ENCODE measurements at places on chromosomes 1 and 21.

- DNase-seq = no peak
Observed at GRCh38 chr1:150875197-150876118, 941 bp downstream of the ARNT start.

- DNase-seq = no peak
Observed at GRCh38 chr1:64470665-64471217, 812 bp downstream of the CACHD1 start.

GRCh38 chr1:115118086-115118485 is 28.8 kb upstream of the TSPAN2 start:
- no peak for DNase-seq

- DNase-seq = no peak
Observed at GRCh38 chr1:150772326-150772725, 6.7 kb upstream of the CTSS start.

DNA sequence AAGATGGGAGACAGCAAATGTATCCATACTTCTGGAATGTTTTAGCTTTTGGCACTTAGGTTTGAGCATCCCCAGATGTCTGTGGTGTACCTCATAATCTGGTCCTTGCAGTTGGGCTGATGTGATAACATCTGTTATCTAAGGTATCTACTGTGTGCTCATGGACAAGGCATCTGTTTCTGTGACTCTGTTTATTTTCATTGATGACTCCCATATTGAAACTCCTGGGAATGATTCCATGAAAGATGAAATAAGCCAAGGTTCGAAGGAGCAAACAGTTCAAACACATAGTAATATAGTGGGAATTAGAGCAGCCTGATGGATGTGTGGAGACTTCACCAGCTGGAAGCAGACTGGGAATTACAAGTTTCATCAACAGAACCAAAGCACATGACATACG is 20.7 kb upstream of the TRIM45 start:
- DNase-seq = no peak

DNA sequence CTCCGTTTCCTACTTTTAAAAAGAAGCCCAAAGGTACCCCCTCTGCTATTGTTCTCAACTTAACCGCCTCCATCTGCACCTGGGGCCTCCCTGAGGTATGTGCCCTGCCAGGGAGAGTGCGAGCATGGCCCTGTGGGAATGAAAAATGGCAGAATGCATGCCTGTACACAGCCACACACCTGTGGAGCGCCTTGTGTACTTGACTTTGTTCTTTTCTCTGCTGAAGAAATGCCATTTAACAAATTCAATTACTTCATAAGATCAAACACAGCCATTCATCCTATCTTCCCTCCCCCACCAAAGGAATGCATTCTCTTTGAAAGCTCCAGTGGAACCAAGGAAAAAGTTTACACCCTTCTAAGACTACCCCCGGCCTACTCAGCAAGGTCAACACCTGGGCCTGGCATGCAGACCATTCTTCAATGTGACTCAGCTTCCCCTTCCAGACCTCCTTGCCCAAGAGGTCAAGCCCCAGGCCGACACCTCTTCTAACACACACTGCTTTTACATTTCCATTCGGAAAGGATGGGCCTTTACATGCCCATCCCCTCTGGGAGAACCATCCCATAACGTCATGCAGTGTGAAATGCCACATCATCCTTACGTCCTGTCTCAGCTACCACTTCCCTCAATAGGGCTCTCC is 123.7 kb downstream of the SMYD2 start:
- no peak for DNase-seq

GRCh38 chr1:166692346-166692745 is 146.9 kb upstream of the POGK start:
- DNase-seq = no peak

DNA sequence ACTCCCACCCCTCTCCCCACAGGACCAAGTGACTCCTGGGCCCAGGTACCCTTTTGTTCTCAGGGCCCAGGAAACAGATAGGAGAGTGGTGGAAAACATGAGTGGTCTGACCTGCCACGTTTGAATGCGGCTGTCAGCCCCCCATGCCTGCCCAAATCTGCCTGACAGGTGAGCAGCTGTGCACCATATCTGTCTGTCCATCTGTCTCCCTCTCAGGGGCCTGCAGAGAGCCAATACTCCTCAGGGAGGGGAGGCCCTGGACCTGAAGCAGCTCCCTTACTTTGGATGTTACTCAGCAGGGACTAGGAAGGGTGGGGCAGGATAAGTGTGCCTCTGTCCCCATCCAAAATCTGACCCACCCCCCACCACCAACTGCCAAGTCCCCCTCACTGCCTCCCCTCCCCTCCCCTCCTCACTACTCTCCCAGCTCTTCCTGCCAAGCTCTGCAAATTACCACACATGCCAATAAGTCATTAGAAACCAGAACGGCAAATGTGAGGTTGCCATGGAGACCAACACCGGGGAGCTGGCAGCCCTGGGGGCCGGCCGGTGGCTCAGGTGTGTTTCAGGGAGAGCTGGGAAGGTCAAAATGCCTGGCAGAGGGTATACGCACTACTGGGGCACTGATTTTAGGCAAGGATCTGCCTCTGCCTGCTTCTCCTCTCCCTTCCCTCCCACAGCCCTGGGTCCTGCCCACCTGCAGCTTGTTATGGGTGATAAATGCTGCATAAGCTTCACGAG is 11.5 kb downstream of the LRRN2 start:
- no peak for DNase-seq

- DNase-seq = no peak
Observed at GRCh38 chr21:41778930-41779600, 12.2 kb upstream of the RIPK4 start.

- no peak for DNase-seq
Observed at GRCh38 chr1:40929155-40929554, 50.3 kb upstream of the CTPS1 start.

- DNase-seq = no peak
Observed at GRCh38 chr1:109985247-109986053, 885 bp downstream of the AHCYL1 start.

DNA sequence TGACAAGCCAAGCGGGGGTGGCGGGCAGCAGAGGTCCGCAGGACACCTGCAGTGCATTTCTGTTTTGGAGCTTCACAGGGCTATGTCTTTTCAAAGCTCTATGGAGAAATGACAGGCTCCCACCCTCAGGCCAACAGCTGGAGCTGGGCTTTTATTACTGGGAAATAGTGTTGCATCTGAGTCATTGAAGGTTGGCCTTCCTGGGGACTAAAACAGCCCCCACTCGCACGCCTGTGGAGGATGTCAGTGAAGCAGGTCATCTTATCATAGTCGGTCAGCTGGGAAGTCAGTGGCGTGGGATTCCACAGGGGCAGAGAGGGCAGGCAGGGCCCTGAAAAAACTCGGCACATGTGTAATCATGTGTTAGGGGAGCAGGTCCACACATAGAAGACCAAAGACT is 55.3 kb downstream of the NTPCR start:
- DNase-seq = no peak

DNA sequence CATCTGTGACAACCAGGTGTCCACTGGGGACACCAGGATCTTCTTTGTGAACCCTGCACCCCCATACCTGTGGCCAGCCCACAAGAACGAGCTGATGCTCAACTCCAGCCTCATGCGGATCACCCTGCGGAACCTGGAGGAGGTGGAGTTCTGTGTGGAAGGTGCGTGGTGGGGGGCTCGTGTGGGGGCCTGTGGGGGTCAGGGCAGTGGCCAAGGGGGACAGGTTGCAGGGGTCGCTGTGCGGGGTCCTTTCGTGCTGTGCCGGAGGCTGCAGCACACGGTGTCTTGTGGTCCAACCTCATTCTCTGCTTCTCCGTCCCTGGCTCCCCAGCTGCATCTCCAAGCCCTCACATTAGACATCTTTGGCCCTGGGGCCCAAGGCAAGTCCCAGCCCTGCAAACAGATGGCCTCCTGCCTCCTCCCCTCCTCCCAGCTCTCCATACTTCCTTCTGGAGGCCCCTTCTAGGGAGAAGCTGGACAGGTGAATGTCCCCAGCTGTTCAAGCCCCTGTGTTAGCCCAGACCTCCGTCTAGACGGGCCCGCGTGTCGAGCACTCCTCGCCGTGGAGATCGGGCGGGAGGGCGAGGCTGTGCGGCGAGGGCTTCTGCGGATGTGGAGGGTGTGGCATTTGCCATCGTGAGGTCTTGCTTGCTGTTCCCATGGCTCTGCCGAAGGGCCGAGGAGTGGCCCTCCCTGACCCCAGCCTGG is 2.5 kb downstream of the AGRN start:
- no peak for DNase-seq

- no peak for DNase-seq
Observed at GRCh38 chr21:18617291-18617690, 213.7 kb upstream of the TMPRSS15 start.

- no peak for DNase-seq
Observed at GRCh38 chr1:115565353-115565752, 76.4 kb upstream of the VANGL1 start.

DNA sequence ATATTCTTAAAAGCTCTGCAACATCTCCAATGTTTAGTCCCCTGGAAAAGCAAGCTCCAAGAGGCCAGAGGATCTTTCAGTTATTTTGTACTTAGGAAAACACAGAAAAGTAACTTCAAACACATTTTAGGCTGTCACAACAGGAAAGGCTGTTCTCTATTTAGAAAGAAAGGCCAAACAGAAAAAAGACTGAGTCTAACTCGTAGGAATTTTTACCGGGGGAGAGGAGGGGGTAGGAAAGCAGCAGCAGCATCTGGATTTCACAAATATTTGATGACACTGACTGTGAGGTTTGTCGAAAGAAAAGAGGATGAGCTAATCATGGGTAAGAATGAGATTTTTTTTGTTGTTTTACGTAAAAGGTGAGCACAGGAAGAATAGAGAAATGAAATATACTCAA is 107.1 kb downstream of the EIF4G3 start:
- DNase-seq = no peak

GRCh38 chr1:92713939-92714338 is 71.0 kb downstream of the EVI5 start:
- no peak for DNase-seq

GRCh38 chr1:94335950-94336349 is 82.2 kb upstream of the ABCD3 start:
- DNase-seq = peak; percentile 57

DNA sequence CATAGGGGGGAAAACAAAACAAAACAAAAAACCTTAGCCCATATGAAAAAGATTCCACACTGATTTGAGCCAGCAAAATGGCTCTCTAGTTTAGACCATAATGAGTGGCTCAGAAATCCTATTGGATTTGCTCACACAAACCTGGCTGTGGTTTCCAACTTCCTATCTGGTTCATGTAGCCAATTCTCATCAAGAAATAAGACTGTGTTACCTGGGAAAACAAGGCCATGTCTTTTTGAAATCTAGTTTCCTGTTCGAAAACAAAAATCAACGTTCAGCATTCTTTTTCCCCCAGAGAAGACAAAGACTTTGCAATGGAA is 69.2 kb downstream of the TBX15 start:
- DNase-seq = no peak

- no peak for DNase-seq
Observed at GRCh38 chr1:184418652-184419349, 32.0 kb downstream of the C1orf21 start.

GRCh38 chr1:21280482-21280881 is 9.8 kb downstream of the ECE1 start:
- DNase-seq = no peak

Measured in hippocampal formation (tissue), 2 donors.